ENCODE measurements at places on chromosomes 6 and 20.
A peak's percentile ranks its signal among the peaks of the same experiment; 100 is the strongest.

DNA sequence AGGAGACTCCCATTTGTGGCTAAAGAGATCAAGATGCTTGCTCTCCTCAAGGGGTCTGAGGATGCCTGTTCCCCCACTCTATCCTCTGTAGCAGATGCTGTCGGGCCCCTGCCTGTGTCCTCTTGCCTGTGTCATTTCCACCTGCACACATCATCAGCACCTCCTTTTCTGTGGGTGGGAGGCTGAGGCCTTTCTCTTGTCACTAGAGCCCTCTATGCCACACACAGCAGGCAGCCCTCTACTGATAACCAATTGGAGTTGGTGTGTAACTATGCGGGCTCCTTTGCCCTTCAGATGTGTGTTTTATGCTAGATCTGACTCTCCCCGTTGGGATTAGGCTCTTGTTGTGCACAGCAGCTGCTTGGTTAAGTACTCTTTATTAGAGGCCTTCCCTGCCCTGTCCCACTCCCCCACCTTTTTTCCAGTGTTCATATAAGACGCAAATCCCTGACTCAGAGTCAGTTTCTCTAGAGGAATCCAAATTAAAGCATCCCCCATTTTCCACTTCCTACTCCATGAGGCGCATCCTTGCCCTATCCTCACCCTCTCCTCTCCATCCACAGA lies 7.7 kb downstream of the TREML2 start:
- no peak for DNase-seq

GRCh38 chr6:119207327-119207726 lies 128.9 kb upstream of the FAM184A start:
- DNase-seq: no peak

DNA sequence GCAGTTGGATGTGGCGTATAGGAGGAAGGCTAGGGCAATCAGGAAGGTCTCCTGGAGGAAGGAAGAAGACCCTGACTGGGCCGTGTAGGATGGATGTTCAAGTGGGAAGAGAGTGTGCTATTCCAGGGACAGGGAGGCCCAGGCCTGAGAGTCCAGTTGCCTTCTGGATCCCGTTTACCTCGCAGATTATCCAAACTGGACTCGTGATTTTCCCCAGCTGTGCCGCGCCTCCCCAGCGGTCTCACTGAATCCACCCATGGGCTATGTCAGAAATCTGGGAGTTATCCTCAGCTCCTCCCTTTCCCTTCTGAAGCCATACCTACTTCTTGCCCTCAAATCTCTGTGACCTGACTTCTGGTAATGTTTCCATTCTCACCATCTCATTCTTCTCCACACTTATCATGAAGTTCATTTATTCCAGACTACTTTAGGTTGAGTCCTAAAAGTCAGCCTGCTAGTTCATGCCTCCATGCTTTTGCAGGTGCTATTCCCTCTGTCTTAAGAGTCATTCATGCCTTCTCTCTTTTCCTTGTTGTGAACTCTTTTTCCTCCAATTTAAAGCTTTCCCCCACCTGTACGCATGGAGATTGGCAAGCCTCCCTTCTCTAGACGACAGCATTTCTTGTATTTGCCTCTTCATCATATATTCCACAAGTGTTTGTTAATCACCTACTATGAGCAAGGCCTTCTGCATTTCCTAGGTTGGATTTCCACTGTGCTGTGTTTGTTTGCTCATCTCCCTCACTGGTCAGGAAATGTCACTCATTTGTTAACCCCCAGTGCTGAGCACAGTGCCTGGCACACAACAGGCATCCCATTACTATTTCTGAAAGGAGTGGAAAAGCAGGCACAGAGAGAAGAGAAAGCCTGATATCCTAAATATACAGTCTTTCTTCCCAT lies 2.7 kb downstream of the SDCBP2 start:
- no peak for DNase-seq

- no peak for DNase-seq
Measured at GRCh38 chr6:165222315-165223025, 86.9 kb downstream of the C6orf118 start.

DNA sequence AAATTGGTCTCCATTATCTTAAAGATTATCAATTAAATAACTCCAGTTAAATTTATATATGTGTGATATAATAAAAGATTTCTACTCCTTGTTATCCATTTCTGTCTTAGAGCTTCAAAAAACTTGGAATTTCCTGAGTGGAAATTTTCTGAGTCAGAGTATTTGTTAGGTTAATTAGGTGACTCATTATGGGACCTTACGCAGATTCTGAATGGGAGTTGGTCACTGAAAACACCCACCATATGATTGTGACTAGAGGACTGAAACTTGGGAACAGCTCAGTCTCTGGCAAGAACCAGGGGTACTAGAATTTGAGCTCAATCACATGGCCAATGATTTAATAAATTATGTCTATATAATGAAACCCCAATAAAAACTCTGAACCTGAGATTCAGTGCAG lies 125.4 kb upstream of the HMGCLL1 start:
- DNase-seq: no peak

GRCh38 chr6:74041420-74041819 lies 345.4 kb downstream of the CD109 start:
- no peak for DNase-seq

GRCh38 chr6:137214931-137215330 lies 4.3 kb downstream of the IFNGR1 start:
- no peak for DNase-seq

DNA sequence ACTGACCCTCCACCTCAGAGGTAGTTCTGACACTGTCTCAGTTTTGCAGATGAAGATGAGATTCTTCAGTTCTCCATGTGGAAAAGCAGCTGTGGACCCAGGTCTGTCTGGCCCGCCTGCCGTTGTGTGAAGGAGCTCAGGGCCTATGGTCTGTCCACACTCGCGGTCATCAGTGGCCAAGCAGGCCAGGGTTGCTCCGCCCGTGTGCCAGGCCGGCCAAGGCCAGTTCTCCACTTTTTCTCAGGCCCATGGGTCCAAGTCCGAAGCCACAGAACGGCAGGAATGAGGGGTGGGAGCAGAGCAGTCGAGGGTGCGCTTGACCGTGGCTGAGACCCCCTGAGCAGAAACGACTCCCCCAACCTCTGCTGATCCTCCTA lies 8.6 kb upstream of the MAP1LC3A start:
- DNase-seq: no peak

DNA sequence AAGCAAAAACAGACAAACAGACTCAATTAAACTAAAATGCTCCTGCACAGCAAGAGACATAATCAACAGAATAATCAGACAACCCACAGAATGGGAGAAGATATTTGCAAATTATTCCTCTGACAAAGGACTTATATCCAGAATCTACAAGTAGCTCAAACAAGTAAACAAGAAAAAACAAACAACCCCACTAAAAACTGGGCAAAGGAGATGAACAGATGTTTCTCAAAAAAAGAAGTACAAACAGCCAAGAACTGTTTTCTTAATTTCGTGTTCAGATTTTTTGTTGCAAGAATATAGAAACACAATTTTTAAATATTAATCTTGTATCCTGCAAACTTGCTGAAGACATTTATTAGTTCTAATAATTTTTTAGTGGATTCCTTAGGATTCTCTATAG lies 274.1 kb downstream of the BCKDHB start:
- no peak for DNase-seq

GRCh38 chr6:117930645-117931044 lies 23.6 kb downstream of the SLC35F1 start:
- DNase-seq: no peak

DNA sequence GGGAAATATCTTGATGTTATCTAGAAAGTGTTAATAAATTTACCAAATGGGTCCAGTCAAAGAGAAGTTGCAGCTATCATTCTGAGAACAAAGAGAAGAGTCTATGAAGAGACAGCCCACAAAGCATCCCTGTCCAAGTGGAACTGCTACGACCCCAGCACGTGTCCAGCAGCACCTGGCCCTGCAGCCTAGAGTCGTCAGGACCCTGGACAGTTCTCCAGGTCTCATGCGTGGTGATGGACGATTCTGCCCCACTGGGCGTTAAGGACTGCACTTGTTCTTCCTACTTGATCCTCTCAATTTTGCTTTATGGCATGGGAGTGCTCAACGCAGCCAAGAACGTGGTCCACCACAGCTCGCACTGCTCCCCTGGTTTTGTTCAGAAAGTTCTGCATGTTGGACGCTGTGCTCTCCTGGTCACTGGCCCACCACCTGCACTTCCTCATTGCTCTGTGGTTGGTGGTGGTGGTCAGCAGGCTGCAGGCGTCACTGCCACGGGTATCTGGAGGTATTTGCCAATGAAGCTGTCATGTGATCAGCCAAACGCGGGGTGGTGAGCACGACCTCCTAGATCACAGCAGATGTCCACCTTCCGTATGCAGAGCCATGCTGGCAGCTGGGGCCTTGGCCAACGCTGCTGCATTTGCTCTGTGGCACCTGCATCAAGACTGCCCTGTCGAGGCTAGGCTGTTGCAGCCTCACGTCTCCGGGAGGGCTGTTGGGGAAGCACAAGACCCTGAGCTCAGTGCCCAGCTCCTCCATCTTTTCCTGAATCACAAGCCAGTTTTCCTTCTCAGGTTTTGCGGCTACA lies 356.4 kb downstream of the CDH4 start:
- no peak for DNase-seq

GRCh38 chr6:152948150-152948768 lies 34.6 kb downstream of the FBXO5 start:
- peak; percentile 16 for DNase-seq

- DNase-seq: no peak
Measured at GRCh38 chr6:127956260-127956888, 55.5 kb upstream of the THEMIS start.

GRCh38 chr6:35557239-35557638 lies 44.5 kb upstream of the TULP1 start:
- DNase-seq: no peak

DNA sequence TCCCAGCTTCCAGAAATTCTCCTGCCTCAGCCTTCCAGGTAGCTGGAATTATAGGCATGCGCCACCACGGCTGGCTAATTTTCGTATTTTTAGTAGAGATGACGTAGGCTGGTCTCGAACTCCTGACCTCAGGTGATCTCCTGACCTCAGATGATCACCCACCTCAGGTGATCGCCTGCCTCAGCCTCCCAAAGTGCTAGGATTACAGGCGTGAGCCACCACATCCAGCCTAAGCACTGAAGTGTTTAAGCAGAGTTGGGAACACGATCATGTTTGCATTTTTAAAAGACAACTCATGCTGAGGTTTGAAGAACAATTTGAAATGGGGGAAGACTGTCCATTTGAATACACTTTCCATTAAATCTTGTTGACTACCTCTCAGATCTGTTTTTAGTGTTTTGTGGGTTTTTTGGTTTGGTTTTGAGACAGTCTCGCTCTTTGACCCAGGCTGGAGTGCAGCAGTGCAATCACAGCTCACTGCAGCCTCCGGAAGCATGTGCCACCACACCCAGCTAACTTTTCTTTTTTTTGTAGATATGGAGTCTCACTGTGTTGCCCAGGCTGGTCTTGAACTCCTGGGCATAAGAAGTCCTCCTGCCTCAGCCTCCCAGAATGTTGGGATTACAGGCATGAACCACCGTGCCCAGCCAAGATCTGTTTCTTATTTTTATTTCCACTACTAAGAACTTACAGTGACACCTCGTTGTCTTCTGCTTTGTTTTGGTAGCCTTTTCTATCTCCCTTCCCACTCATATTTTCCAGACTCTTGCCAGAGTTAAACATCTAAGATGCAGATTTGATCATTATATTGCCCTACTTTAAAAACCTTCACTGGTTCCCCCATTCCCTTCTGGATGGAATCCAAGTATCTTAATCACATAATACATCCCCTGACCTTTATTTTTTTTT lies 5.5 kb downstream of the CASP8AP2 start:
- no peak for DNase-seq

DNA sequence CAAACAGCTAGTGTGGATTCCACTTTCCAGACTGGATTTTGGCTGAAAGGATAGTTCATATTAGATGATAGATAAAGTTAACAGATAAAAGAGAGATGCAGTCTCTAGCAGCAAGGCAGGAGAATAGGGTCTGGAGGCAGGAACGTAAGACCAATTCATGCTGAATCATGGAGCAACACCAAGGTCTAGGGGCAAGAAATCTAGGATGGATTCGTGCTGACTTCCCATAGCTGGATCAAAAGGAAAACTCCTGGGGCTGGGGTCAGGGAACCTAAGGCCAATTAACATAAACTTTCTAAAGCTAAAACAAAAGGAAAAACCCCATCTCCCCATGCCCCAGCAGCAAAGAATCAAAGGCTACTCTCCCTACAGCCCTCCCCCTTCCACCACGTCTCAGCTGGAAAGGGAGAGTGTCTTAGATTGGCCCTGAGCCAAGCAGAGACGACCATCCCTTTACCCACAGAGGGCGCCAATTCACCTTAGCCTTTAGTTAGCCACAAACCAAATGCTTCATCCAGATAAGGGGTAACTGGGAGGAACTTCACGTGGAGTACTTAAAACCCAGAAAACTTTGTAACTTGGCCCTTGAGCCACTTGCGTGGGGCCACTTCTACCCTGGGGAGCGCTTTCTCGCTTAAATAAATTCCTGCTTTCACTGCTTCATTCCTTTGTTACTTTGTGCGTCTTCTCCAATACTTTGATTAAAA lies 7.6 kb downstream of the TREM1 start:
- DNase-seq: peak; percentile 49

DNA sequence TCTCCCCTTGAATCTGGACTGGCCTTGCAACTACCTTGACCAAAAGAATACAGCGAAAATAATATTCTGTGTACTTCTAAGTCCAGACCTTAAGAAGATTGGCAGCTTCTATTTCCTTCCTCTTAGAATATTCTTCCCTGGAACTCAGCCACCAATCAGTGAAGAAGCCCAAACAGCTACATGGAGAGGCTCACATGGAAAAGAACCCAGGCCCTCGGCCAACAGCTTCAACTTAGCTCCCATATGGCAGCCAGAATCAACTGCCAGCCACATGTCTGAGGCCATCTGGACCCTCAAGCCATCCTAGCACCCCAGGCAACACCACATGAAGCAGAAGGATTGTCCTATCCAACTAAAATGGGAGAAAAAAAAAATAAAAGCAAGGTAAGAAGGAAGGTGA lies 178.8 kb downstream of the IBTK start:
- no peak for DNase-seq

GRCh38 chr20:14450256-14450655 lies 112.8 kb upstream of the FLRT3 start:
- no peak for DNase-seq

DNA sequence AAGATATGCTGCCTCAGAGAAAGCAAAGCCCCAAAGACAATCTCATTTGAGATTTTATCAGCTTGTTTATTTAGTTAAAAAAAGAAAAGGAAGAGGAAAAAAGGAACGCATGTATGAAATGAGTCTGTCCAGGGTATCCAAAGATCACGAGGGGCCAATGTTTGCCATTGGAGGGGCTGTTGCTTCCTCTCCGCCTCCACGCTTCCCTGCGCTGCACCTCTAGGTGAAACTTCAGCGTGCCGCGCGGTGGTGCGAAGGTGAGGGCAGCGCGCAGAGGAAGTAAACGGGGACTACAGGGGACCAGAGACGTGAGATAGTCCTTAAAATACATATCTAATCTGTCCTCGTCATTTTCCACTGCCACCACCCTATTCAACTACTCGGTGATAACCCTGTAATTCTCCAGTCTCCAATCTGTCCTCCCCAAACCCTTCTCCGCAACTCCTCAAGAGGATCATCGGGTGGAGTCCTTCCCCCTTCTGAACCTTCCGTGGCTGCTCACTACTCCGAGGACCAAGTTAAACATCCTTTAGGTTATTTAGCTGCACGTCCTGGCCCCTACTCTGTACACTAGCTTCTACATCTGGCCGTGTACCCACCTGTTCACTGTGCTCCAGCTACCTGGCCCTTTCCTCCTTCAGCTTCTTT lies 1.1 kb upstream of the DCBLD1 start:
- DNase-seq: no peak

All from NCI-H2081 (cell line).